ENCODE measurements at places on chromosomes 4 and X.

GRCh38 chrX:47576021-47576898, 6.0 kb upstream of the TIMP1 start:
- no peak for DNase-seq

DNA sequence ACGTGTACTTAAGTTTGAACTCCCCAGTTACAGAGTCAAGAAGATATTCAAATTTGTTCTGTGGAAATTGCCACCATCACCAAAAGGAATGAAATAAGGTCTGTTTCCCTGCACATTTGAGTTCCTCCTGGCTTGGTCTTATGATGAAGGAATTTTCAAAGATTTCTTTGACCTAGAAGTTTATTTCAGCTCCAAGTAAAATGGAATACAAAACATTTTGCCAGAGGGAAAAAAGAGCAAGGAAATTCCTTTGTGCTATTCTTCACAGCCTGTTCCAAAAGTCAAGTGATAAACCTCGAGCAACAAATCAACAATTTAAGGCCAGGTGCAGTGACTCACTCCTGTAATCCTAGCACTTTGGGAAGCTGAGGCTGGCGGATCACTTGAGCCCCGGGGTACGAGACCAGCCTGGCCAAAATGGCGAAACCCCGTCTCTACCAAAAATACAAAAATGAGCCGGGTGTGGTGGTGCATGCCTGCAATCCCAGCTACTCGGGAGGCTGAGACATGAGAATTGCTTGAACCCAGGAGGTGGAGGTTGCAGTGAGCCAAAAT, 3.4 kb downstream of the NKRF start:
- no peak for DNase-seq

DNA sequence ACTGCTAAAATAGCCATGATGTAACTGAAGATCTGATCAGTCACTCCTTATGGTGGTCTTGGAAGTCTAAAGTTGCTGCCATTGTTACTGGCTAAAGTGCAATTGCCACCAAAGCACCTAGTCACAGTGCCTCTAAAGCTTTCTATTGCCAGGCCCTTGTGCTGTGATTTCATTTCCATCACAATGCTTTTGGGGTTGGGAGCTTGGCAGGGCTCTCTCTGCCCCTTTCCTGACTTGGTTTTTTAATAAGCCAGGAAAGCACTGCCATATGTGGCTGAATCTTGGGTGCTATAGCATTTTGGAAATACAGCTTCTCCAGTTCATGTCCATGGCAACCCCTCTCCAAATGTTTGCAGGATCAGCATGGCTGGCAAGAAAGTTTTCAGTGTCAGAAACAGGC, 1712.4 kb upstream of the TENM3 start:
- DNase-seq = no peak

DNA sequence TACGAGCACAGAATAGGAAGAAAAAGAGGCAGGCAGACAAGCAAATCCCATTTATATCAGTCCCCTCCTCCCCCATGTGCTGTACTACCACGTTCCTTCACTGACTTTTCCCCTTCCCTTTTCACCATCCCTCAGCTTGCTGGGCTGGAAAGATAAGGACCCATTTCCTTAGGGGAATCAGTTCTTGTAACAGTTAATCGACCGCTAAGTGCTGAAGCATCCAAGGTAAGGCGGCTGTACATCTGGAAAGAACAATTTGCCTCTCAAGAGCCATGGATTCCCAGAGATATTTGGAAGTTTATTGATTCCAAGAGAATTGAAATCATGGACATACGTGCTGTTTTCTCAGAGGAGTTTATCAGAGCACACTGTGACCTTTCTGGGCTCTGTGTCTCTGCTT, 1688.0 kb downstream of the STIM2 start:
- DNase-seq = no peak

DNA sequence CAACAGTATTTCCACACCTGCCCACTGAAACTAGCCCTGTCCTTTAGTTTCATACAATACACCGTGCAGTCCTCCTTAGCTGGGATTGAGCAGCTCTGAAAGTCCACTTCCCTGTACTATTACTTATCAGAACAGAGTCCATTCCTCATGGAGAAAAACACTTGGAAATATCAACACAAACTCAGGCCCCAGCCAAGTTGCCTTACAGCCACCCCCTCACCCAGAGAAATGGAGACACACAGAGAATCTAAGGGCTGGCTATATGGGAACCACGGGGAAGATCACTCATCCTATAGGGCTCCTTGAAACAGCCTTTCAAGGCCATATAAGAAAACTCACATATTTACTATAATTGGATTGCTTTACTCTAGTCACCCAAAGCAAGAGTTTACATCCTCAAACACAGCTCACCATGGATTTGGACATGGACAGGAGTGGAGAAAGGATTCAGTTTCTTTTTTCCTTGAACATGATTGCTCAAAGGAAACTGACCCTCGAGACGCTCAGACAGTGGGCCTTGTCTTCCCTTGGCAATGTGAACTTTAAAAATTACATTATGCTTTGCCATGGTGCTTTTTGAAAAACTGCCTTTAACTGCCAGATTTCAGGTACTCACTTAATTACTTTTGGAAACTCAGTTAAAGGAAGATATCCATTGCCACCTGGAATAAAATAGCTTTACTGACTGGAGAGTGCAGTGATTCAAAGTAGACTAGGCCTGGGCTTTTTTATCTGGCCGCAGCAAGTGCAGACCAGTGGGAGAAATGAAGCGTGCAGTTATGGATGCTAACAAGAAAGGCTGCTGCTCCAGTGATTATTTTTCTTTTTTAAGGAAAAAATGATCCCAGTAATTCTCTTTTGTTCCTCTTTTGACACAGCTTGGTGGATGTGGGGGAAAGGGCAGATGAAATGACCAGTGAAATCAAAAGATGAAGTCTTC, 1.6 kb downstream of the SCARB2 start:
- DNase-seq = no peak

DNA sequence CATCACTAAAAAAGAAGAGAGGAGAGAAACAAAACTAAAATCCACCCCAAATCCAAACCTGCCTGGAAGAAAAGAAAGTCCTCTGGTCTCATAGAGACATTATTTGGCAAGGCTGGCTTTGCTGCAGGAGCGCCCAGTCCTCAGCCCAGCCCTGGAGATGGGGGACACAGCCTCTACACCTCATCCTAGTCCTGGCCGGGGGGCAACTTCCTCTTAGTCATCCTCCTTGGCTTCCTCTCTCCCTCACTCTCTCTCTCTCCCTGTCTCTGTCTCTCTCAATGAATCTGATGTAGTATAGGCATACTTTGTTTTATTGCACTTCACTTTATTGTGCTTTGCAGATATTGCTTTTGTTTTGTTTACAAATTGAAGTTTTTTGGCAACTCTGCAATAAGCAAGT, 55.8 kb upstream of the MAGEB10 start:
- no peak for DNase-seq

DNA sequence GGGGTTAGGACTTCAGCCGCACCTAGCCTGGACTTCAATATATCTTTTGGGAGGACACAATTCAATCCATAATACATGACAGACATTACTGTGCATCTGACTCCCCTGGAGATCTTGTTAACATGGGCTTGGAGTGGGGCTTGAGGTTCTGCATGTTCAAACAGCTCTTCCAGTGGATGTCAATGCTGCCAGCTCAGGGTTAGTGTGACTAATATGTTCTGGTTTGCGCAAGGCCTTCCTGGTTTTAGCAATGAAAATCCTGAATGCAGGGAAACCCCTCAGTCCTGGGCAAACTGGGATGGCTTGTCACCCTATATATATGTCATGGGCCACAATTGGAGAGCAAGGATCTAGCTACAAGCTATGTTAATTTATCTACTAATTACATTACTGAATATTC, 2.7 kb upstream of the TSPAN7 start:
- no peak for DNase-seq

DNA sequence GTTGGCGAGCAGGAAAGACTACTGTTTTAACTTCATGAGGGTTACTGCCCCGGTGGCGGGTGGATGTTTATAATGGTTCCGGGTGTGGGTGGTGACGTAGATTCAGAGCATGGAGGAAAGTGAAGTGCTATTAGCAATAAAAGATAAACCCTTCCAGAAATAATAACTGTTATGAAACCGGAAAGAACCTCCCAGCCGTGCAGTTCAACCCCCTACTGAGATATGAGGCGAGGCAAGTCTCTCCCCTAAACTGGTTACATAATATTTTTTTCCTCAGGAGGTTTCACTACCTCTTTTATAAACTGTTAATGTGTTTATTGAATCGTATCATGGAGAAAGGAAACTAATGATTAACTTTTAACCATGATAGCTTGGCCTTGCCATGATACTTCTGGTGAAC, 33.9 kb upstream of the STIM2 start:
- no peak for DNase-seq

- DNase-seq = peak; percentile 68
Measured at GRCh38 chr4:73867783-73868182, 1.4 kb upstream of the CXCL1 start.

- no peak for DNase-seq
Measured at GRCh38 chr4:112173593-112174558, 28.6 kb downstream of the FAM241A start.
